ENCODE measurements at places on chromosomes 6 and 20. TPM values are rescaled to one million over a fixed set of nuclear protein-coding genes. Genes with fewer than 3 reads are reported as not detected.

The PROCR gene
- 140 TPM for total RNA-seq

The THBD gene
- 119 TPM for total RNA-seq

The SLCO4A1 gene
- total RNA-seq: 13.6 TPM

The BMP6 gene
- 14.2 TPM for total RNA-seq

The OPRL1 gene
- 1.5 TPM for total RNA-seq

The ARMH2 gene
- not detected for total RNA-seq
